Omental fat pad (tissue), 4 donors: ENCODE measurements at places on chromosomes 12 and 14. TPM values are rescaled to one million over a fixed set of nuclear protein-coding genes. Genes with fewer than 3 reads are reported as not detected.

- DNase-seq: peak; percentile 53
Measured at GRCh38 chr12:8890313-8891085, 23.8 kb upstream of the PHC1 start.

GRCh38 chr12:19641235-19642080 is 202.2 kb downstream of the AEBP2 start:
- no peak for DNase-seq

GRCh38 chr14:105536691-105537579 is 10.6 kb downstream of the TMEM121 start:
- no peak for DNase-seq

GRCh38 chr14:87908550-87908949 is 84.4 kb downstream of the GALC start:
- no peak for DNase-seq

DNA sequence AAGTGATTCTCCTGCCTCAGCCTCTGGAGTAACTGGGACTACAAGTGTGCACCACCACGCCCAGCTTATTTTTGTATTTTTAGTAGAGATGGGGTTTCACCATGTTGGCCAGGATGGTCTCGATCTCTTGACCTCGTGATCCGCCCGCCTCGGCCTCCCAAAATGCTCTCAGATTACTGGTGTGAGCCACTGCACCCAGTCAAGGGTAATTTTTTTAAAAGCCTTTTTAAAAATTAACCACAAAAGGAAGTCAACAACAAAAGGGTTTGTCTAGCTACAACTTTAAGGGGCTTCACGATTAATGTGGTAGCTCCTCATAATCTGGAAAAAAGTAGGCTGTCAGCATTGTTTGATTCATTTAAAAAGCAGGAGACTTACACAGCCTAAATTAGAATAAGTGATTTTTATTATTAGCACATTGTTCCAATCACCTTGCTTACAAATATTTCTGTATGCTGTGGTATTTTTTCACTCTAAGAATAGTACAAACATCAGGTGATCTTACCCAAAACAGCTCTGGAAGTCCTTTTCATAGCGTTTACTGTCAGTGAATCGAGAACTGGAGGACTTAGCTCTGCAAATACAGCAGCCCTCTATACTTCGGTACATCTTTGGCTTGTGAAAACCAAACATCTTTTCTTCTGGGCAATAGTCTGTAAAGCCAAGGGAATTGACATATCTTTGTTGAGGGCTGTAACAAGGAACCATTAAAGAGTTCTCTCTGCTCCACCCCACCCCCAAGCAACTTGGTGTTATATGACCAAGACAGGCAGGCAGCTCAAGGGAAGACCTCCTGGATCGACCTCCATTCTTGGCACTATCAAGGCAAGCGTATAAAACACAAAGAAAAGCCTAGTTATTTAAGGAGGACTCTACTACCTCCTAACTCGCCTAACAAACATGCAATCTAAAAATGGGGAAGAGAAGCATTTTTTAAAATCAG is 28.1 kb downstream of the SINHCAF start:
- no peak for DNase-seq

DNA sequence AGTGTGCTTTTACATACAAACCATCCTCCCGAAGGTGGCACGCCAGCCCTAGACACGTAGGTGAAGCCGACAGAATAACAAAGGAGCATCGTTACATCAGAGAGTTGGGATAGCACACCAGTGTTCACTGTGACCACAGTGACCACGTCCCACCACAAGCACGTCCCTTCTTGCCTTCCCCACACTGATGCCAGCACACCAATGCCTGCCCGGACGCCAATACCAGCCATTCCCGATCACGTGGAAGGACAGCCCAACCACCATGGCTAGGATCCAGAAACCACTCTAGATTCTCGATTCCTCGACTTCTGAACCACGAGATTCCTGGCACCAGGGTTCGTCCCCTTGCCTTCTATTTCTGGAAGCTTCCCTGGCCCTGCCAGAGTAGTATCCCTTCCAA is 48.0 kb upstream of the GPR68 start:
- DNase-seq: no peak

DNA sequence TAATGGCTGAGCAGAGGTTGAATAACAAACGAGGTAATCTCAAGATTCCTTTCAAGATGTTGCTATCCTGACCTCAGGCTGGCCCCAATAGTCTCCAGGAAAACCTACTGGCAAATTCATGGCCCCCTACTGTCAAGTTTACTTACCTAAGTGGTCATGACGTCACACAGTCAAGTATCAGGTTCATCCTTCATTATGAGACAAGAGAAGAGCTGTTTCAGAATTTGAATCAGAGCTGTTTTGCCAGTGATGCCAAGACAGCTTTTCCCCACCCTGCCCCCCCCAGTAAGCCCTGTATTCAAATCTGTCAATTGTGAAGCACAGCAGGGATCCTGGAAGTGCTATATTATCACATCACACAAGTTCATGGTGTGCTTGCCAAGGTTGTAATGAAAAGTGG is 509.6 kb downstream of the NOVA1 start:
- no peak for DNase-seq

DNA sequence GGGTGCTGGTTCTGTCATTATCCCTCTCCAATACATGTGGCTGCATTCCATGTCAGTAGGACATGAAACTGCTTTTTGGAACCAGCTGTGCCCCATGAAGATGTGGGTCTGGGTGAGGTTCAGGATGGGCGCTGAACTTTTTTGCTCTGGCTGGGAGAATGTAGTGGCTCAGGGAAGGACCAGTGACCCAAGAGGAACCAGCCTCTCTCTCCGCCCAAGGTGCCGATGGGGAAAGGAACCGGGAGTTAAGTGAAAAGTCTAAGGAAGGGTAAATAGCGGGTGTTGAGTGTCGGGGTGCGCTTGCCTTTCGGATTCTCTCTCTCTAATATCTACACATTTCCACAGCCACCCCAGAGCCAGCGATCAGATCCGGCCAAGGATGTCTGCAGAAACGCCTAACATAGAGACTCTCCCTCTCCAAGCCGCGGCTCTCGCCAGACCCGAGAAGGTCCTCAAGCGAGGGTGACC is 7.8 kb downstream of the ARHGEF25 start:
- no peak for DNase-seq

GRCh38 chr14:31068235-31068634 is 42.1 kb upstream of the STRN3 start:
- no peak for DNase-seq

- DNase-seq: no peak
Measured at GRCh38 chr14:38090506-38090905, 117.2 kb upstream of the SSTR1 start.

- DNase-seq: no peak
Measured at GRCh38 chr14:69107407-69108003, 45.4 kb downstream of the DCAF5 start.

GRCh38 chr14:104228716-104229533 is 90.5 kb downstream of the KIF26A start:
- no peak for DNase-seq

The AMHR2 gene
- total RNA-seq: not detected

The TSPAN11 gene
- total RNA-seq: 0.12 TPM

The ACVRL1 gene
- total RNA-seq: 106 TPM

The TMTC3 gene
- total RNA-seq: 22.0 TPM

The C12orf54 gene
- total RNA-seq: not detected
